Urinary bladder (tissue), 4 donors: ENCODE measurements at places on chromosomes 2 and 18. TPM values are rescaled to one million over a fixed set of nuclear protein-coding genes. Genes with fewer than 3 reads are reported as not detected.

DNA sequence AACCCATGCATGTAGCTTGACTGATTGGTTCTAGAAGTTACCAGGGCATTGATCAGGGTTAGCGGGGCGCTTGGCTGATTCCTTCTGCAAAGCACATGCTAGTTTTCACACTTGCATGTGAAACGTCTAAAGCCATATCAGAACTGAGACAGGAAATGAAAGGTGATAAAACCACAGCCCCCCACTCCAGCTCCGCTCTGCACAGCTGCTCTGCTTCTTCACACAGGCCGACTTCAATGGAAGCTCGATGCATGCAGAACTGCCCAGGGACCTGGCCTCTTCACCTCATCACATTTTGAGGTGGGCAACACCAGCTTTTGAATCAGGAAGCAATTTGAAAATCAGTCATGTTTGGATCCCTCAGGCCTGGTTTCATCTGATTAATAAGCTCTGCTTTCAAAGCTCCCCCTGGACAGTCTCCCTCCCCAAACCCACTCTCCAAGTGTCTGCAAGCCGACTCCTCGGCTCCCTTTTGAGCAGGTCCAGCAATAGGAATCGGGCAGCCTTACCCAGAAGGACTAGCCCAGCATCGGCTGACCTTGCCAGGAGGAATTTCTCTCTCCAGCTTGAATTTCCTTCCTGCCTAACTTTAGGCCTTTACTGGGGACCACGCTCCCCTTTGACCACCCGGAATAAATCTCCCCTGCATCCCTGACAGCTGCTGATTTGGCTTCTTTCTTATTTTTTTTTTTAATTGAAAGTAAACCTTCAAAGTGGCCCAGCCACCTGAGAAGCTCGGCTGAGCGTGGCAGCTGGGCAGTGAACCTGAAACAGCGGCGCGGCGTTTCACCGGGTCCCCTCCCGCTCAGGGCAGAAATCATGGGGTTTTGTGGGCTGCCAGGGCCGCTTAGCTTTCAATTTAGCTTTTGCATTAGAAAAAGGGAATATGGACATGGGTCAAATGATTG lies 31.7 kb downstream of the HRH4 start:
- DNase-seq, result no peak

The CYS1 gene
- total RNA-seq, result 7.2 TPM

The SATB2 gene
- total RNA-seq, result 3.5 TPM

DNA sequence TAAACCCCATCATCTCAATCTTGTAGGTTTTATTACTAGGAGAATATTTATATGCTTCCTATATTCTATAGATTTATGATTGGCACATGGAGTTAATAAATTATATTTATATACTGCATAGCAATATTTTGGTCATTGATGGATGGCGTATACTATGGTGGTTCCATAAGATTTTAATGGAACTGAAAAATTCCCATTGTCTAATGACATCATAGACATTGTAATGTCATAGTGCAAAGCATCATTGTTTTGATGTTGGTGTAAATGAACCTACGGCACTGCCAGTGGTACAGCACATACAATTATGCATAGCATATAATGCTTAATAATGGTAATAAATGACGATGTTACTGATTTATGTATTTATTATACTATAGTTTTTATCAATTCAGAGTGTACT lies 1135.9 kb downstream of the CNTNAP5 start:
- DNase-seq, result no peak

- no peak for DNase-seq
These were observed 5.8 kb upstream of the OXER1 start for GRCh38 chr2:42769583-42770287.

The RSAD2 gene
- 11.1 TPM for total RNA-seq

GRCh38 chr2:217593732-217594131 lies 409.1 kb downstream of the TNS1 start:
- DNase-seq, result no peak

GRCh38 chr2:188414869-188415753 lies 123.4 kb downstream of the GULP1 start:
- DNase-seq, result no peak

GRCh38 chr2:37966326-37966725 lies 41.2 kb downstream of the RMDN2 start:
- DNase-seq, result no peak

GRCh38 chr2:102063941-102064678 lies 72.3 kb downstream of the IL1R2 start:
- DNase-seq, result no peak

DNA sequence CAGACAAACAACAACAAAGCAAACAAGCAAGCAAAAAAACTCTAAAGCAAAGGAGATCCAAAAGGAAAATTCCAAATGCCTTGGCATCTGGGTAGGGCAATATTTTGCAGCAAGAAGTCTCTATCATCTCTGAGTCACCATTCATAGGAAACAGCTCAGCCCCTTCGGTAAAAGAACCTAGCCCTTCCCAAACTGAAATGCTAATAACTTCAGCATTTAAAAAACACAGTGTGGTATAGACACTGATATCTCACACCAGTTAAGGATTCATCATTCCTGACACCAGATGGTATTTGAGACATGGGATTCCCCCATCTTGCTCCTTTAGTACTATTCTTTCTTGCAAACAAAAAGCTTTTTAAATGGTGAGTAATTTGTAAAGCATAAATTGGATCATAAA lies 491.8 kb downstream of the TXNL1 start:
- no peak for DNase-seq

- DNase-seq, result no peak
These were observed 3.8 kb upstream of the EGR4 start for GRCh38 chr2:73297151-73297559.

GRCh38 chr18:48781988-48782363 lies 168.8 kb downstream of the SMAD7 start:
- no peak for DNase-seq

DNA sequence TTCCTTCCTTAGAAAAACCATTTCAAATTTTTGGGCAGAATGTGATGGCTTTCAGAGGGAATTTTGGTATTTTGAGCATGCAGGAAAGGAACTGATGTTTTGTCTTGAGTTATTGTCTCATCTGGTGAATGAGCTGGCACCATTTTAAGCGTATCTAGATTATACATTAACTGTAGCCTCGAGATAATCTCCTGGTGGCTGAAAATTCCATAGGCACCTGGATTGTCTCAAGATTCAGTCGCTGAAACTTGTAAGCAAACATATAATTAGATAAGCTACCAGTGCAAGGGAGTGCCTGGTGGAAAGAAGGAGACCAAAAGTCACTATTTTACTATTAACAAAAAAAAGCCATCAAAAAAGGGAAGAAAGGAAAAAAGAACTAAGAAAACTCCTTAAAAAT lies 687.8 kb upstream of the DDX18 start:
- DNase-seq, result no peak

The MFSD2B gene
- 0.85 TPM for total RNA-seq

- no peak for DNase-seq
These were observed 86.6 kb downstream of the FAM228A start for GRCh38 chr2:24261441-24261840.

- DNase-seq, result no peak
These were observed 57.8 kb downstream of the ST6GAL2 start for GRCh38 chr2:106828119-106828518.

The CIB4 gene
- total RNA-seq, result not detected
